ENCODE measurements at places on chromosomes 11 and 22.

DNA sequence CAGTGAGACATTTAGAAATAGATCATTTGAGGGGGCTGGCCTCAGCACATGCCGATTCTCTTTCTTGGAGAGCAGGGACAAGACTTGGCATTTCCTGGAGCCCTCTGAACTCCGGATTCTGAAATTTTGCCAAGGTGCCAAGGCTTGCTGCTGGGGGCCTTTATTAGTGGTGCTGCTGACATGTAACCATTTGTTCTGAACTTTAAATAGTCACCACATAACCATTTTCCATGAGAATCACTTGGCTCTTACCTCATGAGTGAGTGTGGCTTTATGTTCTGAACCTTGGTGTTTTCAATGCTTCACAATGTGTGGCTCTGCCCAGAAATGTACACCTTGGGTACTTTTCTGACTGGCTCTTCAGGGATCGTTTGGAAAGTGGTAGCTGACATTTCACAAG, 33.3 kb downstream of the SYT13 start:
- DNase-seq = no peak

DNA sequence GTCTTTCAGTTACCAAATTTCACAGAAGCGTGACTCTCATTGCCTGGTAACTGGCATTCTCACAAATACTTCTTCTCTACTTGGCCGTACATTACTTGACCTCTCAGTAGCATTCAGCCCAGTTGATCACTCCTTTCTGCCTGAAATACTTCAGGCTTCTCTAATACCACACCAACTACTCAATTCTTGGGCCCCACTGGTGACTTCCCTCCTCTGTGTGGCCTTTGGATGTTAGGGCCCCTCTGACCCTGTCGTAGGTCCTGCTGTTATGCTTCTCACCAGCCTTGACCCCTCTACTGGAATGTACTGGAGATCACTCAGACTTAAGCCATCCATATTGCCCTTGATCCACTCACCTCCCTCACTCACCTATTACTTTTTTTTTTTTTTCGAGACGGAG, 2.2 kb upstream of the EFCAB6 start:
- no peak for DNase-seq

DNA sequence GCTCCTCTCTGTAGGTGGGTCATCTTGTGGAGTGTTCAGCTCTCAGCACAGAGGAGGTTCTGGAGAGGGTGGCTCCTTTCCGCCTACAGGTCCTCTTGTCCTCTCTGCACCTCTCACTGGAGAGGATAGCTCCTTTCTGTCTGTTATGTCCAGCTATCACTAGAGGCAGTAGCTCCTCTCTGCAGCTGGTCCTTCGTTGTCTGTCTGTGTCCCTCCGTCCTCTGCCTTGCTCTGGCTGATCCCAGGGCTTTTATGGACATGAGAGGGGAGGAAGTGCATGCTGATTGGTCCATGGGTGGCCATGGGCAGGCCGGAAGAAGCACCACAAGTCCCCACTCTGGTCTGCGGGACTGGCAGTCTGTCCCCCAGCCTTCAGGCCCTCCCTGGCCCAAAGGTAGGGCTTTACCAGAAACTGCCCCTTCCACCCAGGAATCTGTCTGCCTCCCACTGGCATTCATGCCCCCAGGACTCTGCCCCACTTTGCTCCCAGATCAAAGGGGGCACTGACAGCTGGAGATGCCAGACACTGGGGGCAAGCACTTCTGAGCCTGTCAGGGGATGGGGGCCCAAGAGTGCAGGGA, 38.6 kb upstream of the CALCB start:
- DNase-seq = no peak

DNA sequence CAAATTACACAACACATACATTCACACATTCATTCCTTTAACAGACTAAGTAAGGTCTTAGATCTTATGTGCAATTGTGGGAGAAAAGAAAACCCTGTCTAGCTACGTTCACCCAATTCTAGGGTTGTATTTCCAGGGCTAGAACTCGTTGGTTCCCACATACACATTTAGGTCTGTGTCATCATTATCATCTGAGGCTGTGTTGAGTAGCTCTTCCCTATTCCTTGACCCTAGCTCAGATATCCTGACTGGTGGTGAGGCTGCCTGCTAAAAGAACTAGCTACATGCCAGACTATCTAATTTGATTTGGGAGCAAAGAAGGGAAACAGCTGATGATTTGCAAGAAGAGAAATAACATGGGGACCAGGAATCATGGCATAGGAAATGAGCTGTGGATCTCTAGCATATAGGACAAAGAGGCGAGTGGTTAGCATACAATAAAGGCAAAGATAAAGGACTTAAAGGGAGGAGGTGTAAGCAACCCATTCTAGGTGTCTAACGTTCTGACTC, 27.5 kb upstream of the OR10G7 start:
- DNase-seq = no peak

DNA sequence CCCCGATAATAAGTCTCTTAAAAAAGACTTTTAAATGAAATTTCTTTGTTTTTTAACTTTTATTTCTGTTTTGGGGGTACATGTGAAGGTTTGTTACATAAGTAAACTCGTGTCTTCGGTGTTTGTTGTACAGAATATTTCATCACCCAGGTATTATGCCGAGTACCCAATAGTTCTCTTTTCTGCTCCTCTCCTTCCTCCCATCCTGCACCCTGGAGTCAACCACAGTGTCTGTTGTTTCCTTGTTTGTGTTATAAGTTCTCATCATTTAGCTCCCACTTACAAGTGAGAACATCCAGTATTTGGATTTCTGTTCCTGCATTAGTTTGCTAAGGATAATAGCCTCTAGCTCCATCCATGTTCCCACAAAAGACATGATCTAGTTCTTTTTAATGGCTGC, 1.6 kb upstream of the GSTP1 start:
- DNase-seq = no peak

DNA sequence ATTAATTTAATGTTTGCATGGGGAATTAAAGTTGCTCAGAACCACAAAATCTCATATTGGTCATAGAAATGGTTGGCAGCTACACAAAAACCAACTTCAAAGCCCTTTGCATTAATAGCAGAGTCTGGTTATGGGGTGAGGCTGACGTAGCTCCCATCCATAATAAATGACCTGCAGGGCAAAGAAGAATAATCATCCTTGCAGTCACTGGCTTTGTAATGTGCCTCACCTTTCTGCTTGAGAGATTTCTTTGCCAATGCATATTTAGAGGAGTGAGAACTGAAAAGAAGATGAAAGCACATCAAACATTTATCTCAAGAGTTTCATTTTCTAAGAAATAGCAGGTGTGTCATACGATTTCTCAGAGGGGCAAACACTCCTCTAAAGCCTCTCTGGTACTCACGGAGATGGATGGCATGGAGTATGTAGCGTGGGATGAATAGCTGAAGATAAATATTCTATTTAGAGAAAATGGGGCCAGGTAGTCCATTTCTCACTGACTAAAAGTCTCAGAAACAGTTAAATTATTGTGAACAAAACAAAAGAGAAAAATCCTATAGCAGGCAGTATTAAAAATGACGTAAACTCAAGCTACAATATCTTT, 1491.9 kb downstream of the FAM181B start:
- DNase-seq = no peak

DNA sequence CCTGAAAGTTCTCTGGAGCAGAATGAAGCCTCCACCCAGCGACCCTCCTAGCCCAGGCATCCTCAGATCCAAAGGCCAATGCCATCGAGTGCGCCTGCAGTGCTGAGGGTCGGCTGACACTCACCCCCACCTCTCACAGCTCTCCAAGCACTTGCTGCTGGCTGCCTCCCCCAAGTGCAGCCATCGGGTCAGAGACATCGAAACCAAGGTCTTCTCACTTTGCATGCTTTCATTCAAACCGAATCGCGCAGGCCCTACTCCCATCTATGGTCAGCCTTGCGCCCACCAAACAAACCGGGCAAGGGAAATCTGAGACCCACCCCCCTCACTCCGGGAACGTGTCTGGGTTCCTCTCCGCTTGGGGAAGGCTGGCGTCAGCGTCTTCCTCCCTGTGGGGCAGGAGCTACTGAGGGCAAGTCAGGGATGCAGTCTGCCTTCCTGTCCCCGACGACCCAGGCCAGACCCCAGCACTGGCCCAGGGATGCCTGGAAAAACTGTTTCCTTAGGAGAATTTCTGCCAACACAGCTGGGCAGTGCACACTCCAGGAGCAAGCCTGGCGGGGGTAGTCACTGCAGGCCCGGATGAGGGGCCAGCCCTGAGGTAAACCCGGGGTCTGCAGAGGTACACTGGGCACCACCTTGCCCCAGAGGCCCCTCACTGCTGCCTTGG, 7.0 kb downstream of the WNT7B start:
- DNase-seq = no peak

Data from hematopoietic multipotent progenitor cell treated with erythropoietin and hydrocortisone succinate and interleukin-3 and kit ligand, for 4 days (in vitro differentiated cells).